ENCODE measurements at places on chromosomes 5 and 9.

DNA sequence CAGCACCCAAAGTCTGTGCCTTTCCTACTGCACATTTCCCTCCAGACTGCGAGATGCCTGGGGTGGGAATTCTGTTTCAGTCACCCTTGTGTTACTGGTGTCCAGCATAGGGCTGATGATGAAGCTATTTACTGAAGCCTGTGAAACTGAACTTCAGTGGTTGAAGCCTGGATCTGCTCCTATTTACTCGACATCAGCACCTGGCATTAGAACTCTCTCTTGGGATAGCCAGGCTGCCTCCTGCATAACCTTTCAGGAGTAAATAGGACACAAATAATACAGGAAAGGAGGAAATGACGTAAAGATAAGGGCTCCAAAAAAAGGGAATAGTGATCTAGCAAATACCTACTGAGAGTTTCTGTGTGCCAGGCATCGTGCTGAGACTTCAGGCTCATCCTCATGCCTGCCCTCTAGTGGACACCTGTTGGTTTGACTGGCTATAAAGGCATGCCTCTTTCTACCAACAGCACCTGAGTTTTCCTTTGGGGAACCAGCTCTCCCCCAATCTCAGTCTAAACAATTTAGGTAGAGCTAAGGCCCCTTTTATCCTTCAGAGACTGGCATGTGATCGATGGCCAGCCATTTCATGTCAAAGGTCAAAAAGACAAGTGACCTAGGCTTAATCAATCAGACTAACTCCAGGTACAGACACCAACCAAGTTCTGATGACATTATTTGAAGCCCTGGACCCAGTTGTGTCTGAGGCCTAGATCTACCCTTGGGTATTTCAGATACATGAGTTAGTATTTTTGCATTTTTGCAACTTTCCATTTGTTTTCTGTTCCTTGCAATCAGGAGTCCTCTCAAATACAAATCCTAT, 192.1 kb upstream of the TRIM32 start:
- no peak for DNase-seq

DNA sequence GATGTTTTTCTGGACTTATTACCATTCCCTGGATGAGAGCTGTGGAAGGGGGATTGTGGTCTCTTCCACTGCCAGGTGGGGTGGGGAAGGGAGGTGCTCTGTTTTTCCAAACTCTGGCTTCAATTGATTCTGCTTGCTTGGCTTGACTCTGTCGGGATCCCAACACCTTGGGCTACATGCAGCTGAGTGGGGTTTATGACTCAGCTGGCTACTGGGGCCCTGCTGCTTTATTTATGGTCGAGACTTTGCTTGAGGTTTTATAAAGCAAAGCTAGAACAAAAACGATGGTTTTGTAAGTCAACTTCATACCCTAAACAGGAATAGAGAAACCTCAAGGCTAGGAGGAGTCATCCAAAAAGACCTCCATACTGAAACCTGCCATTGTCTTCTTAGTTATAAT, 76.3 kb downstream of the AOPEP start:
- peak; percentile 56 for DNase-seq

DNA sequence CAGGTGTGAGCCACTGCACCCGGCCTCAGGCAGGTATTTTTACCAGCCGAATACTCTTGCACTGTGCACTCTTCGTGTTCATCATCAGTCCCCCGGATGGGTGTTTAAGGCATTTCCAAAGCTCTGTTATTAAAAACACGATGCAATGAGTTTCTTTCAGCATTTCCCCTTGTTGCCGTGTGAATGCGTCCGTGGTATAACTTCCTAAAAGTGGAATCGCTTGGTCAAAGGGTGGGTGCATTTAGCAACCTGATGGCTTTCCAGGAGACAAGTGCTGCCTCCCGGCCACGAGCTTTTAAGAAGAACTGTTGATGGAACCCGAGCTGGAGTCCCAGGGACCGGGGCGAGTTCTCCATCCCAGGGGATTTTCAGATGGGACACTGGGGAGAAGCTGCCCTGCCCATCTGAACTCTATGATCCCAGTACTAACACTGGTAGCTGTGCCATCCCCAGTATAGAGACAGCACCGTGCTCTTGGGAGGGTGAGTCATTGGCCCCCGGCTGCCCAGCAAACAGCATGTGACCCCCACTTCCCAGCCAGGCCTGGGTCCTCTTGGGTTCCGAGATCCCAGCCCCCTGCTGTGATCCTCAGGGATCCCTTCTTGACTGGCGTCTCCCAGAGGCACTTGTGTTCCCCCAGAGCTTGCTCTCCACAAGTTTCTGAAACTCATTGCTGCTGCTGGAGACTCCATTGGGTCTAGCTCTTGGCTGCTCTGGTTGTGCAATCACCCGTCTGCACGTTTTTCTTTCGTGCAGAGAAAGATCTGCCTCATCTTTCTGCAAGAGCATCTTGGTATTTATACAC, 169.5 kb upstream of the IER5L start:
- peak; percentile 66 for DNase-seq

GRCh38 chr5:157348049-157348400, 82.1 kb downstream of the CYFIP2 start:
- DNase-seq, result no peak

DNA sequence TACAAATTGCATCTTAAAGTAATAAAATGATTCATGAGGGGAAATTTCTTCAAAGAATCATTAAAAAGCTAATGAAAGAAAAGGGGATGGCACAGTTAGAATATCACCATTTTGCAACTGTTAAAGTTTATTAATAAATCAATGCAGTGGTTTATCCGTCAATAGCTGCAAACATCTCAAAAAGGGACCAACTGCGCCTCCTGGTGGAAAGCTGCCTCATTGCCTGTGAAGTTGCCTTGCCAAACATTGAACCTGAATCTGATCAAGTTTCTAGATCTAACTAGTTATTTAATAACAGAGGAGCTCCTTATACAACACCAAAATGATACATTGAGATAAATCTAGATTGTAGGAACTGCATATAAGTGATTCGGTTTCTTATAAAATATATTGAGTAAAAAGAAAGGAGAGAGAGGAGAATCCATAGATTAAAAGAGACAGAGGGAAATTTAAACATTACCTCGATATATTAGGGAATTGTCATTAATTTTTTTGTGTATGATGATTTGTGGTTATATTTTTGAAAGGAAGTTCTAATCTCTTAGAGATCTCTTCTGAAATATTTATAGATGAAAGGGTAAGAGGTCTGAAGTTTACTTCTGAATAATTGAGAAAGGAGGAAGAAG, 6.9 kb upstream of the NDUFB6 start:
- peak; percentile 35 for DNase-seq

DNA sequence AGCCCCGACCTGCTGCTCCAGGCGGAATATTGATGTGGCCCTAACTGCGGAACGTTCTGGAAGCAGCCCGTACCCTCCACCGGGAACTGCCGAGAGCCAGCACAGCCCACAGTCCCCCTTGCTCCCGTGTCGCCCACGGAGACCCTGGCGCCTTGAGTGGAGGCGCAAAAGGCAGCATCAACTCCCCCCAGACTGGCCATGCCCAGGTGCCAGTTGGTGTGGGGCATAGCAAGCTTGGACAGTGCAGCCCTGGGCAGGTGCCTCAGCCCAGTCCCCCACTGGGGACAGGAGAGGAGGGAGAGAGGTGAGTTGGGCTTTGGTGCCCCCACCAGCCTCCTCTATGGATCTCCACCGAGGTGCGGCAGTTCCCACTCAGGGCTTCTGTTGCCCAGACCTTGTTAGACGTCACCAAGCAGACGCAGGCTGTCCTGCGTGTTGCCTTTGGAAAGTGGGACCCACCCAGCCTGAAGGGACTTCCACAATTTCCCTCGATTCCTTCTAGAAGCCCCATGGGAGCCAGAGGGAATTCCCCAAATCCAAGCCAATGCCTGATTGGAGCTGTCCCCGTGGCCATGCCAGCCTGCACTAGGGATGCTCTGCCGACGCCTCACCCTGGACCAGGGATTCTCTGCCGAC, 19.8 kb upstream of the NRARP start:
- DNase-seq, result no peak

DNA sequence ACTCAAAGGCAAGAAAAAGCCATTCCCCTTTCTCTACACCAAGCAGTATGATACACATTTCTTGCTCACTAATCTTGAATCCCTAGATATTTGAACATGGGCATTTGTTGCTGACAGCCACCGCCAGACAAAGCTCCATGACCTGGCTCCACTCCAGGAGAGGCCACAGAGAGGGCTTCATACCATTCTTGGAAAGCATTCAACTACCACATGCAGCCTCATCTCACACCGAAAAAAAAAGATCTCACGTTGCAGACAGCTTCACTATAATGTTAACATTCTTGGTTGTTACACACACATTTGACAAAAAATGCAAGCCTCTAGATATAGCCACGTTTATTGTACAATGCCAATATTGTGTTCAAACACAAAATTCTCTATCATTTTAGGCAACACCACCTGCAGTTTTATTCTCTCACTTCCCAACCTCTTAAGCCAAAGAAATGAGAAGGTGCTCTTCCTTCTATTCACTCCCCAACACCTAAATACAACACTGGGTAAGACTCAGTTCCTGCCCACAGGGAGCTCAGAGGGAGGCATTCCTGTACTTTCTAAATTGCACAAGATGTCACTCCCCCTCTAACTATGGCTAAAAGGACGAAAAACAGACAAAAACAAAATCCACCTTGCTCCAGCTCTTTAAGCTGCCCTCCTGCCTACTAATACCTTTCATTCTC, 222.4 kb downstream of the TSSK1B start:
- DNase-seq, result peak; percentile 65

DNA sequence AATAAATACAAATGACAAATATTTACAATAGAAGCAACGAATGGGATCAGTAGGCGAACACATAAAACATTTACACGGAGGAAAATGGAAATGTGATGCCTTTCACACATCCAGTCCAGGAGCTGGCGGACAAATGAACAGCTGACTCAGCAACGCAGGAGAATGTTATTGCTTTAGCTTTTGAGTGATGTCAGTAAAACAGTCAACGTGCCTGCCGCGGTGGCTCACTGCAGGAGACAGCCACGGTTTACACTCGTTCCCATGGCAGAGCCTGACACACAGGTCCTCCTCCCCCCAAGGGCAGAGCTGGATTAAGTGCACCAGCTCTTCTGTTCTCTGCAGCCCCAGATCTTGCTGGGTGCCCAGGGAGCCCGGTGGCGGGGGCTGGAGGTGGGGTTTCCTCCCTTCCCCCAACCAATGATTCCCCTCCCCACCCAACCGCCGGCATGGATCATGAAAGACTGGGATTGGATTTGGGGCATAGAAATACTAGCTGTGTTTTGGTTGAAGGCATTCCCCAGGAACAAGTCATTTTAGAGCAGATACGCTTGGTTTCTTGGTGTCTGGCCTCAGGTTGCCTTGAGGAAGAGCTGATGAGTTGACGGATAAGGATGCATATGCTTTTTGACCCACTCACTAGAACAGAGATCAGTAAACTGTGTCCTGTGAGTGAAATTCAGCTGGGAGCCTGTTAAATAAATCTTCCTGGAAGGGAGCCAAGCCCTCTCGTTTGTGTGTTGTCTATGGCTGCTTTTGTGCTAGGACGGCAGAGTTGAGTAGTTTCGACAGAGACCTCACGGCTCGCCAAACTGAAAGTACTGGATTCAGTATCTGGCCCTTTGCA, 12.5 kb downstream of the STC2 start:
- DNase-seq, result peak; percentile 75
